Activated B cell treated with CpG ODN at 0.5 μM for 24 hours (primary cell): ENCODE measurements at places on chromosomes 12 and 14. TPM values are rescaled to one million over a fixed set of nuclear protein-coding genes. Genes with fewer than 3 reads are reported as not detected.

- H3K4me3 ChIP-seq, result no peak overlapping the region
- H3K36me3 ChIP-seq, result peaks cover 28% of the 10 kb centered on the region
- H3K27ac ChIP-seq, result no peak overlapping the region
- no peaks in the 10 kb centered on the region for H3K27me3 ChIP-seq
Observed at GRCh38 chr14:102217987-102218421, 78.3 kb downstream of the WDR20 start.

The KRT85 gene
- total RNA-seq, result not detected in 2 replicates

The CYP46A1 gene
- total RNA-seq, result 0.07 TPM in 1 of 2 replicates, not detected in the other

The RFX4 gene
- total RNA-seq, result not detected in 2 replicates

DNA sequence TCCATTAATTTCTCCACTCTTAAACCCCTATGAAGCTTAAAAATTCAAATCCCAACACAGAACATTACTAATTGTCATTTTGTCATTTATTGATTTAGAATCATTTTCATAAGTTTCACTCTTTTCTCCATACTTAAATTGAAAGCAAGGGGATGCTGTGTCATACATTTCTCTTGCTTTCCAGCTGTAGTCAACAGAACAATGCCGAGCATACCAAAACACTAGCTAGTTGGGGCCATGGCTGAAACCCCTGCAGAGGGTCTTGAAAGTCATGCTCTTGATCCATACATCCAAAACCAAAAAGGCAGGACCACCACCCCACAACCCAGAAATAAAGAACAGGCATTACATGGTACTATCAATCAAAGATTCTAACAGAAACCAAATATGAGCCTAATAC lies 9.0 kb downstream of the EXOC5 start:
- DNase-seq, result no peak
- H3K4me3 ChIP-seq, result no peak overlapping the region
- H3K36me3 ChIP-seq, result peaks cover 16% of the 10 kb centered on the region
- no peak overlapping the region for H3K27ac ChIP-seq
- H3K27me3 ChIP-seq, result no peaks in the 10 kb centered on the region

- H3K36me3 ChIP-seq, result peaks cover 14% of the 10 kb centered on the region
- peak overlapping the region; percentile 98 for H3K27ac ChIP-seq
- peak overlapping the region; percentile 59 for H3K4me3 ChIP-seq
- H3K27me3 ChIP-seq, result no peaks in the 10 kb centered on the region
- H3K4me1 ChIP-seq, result peaks cover 72% of the 10 kb centered on the region
Observed at GRCh38 chr12:14256555-14257169, 108.8 kb upstream of the ATF7IP start.

The WNT5B gene
- total RNA-seq, result 0.69 and 1.0 TPM in 2 replicates
